Myocyte (in vitro differentiated cells): ENCODE measurements at places on chromosomes 7 and 10. TPM values are rescaled to one million over a fixed set of nuclear protein-coding genes. Genes with fewer than 3 reads are reported as not detected.

GRCh38 chr10:18577823-18578685 lies 73.3 kb downstream of the NSUN6 start:
- DNase-seq: no peak

- DNase-seq: no peak
Observed at GRCh38 chr10:124221356-124222317, 128.2 kb upstream of the CHST15 start.

DNA sequence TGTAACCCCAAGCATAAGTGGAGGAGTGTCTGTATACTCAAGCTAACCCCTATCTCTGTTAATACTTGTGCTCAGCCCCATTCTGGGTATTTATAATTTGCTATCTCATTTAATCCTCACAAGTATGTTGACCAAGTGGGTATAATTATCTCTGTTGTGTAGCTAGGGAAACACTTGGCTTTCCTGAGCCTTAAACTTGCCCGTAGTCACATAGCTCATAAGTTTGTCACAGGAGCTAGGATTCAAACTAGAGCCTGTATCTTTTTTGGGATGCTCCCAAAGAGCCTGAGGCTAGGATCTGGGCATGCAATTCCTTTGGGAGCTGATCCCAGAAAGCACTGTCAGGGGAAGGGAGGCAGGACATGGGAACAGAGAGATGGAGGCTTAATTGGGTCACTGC lies 377.4 kb downstream of the GALNT17 start:
- peak; percentile 65 for DNase-seq

- DNase-seq: peak; percentile 22
Observed at GRCh38 chr7:121279060-121279620, 49.7 kb upstream of the WNT16 start.

Gene DKK1
- 4.9 and 13.5 TPM in 2 replicates for total RNA-seq

- DNase-seq: no peak
Observed at GRCh38 chr10:131764929-131765328, 135.9 kb upstream of the PPP2R2D start.

- peak; percentile 68 for DNase-seq
Observed at GRCh38 chr10:69360485-69361302, 56.0 kb downstream of the TACR2 start.

- peak; percentile 57 for DNase-seq
Observed at GRCh38 chr7:40805361-40805760, 670.6 kb downstream of the SUGCT start.

GRCh38 chr7:105808703-105809590 lies 67.5 kb downstream of the ATXN7L1 start:
- DNase-seq: no peak

Gene ITGB1
- total RNA-seq: 954 and 1,245 TPM in 2 replicates

DNA sequence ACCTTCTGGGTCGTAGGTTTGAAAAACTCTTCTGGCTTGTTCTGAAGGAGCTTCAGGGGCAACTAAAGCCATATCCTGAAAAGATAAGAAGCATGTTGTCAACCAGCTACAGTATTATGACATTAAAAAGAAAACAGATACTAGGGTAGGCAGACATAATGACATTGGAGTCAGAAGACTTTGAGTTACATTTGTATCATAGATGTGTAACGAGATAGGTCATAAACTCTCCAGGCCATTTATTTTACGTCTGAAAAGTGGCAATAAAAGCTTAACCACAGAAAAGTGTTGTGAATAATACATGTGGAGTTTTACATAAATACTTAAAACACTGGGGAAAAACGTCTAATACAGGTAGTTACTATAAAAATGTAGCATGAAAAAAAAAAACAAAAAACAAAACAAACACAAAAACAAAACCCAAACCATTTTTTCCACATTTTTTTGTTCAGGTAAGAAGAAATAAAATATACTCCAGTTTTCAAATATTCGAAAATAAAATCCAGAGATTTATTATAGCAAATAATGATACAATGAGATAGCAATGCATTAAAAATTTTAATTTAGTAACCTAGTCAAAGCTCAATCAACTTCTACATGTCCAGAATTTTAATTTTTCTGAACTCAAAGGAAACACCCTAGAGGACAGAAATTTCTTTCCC lies 64.1 kb downstream of the MINDY3 start:
- no peak for DNase-seq

GRCh38 chr10:133258818-133259601 lies 17.7 kb downstream of the ADAM8 start:
- DNase-seq: peak; percentile 99

Gene PILRA
- total RNA-seq: 0.51 TPM in 1 of 2 replicates, not detected in the other

DNA sequence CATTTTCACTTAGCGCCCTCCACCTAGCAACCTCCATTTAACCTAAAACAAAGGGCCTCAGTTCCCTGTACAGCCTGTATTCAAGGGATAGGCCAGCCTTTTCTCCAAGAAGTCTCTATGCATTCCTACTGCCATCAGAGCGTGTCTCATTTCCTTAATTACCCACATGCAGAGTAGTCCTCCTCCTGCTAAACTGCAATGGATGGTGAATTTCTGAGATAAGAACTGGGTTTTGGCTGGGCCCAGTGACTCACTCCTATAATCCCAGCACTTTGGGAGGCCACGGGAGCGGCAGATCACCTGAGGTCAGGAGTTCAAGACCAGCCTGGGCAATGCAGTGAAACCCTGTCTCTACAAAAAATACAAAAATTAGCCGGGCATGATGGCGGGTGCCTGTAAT lies 71.1 kb upstream of the GPR158 start:
- DNase-seq: no peak

DNA sequence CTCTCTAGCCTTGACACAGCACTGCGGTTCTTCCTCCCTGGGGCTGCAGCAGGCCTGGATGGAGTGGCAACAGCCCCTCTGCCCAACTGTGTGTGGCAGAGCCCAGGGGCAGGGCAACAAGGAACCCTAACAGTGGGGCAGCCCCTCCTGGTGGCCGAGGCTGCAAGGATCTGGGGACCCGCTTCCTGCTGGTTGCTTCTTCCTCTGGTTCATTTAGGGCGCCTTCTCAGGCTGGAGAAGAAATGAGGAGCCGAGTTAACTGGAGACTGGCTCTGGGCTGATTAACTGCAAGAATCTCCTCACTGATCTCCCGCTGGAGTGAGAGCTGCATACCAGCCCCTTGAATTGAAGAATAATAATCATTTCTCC lies 80.1 kb upstream of the EMX2 start:
- DNase-seq: no peak

DNA sequence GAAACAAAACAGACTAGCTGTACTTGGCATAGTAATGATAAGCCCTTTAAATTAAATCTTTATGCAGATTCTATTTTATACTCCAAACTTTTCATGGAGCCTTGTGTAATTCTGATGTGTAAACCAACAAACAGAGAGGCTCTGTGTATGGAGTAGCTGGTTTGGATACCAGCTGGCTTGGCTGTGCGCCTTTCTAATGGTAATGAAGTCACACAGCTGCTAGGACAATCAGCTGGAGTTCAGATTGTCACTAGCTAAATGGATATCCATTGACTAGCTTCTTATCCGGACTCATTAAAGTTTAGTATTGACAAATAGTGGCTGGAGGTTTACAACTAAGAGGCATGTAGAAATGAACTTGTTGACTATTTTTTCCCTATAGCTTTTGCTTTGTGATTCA lies 398.4 kb downstream of the DGKB start:
- DNase-seq: peak; percentile 57

DNA sequence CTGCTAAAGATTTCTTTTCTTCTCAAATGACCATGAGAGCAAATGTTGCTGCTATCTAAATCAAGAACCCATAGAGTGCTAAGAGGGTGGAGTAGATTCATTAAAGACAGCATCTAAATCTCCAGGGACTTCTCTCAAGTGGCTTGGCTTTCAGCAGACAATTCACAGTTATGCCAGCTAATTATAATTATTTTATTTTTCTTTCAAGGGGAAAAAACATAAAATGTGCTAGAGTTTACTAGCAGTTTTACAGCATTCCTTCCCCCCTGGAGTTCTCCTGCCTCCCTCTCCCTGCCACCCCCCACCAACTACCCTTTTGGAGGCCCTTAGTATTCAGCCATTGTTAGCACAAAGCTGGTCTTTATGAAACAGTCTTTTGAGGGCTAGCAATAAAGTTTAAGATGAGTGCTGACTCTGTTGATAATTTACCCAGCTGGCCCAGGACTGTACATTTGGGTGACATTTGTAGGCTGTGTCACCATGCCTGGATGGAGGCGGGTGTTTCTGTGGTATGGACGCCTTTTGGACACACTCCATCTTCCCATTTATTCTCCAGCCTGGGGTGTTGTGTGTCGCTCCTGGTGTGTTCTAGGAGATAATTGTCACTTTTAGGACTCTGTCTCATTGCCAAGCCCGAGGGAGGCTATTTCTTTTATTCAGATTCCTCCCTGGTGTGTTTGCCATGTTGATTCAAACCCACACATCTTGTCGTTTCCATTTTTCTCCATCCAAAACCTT lies 160.2 kb downstream of the CREB5 start:
- DNase-seq: no peak

GRCh38 chr7:24576171-24577025 lies 3.1 kb downstream of the PALS2 start:
- peak; percentile 58 for DNase-seq

GRCh38 chr10:103481974-103482531 lies 3.0 kb upstream of the CALHM3 start:
- peak; percentile 67 for DNase-seq

Gene TFEC
- total RNA-seq: 0.26 TPM in 1 of 2 replicates, not detected in the other

GRCh38 chr7:486216-486743 lies 33.4 kb downstream of the PDGFA start:
- no peak for DNase-seq

GRCh38 chr10:106567629-106568028 lies 596.9 kb downstream of the SORCS1 start:
- no peak for DNase-seq

Gene CRTAC1
- total RNA-seq: not detected in 2 replicates

GRCh38 chr10:36450380-36450779 lies 675.0 kb upstream of the ANKRD30A start:
- peak; percentile 47 for DNase-seq

DNA sequence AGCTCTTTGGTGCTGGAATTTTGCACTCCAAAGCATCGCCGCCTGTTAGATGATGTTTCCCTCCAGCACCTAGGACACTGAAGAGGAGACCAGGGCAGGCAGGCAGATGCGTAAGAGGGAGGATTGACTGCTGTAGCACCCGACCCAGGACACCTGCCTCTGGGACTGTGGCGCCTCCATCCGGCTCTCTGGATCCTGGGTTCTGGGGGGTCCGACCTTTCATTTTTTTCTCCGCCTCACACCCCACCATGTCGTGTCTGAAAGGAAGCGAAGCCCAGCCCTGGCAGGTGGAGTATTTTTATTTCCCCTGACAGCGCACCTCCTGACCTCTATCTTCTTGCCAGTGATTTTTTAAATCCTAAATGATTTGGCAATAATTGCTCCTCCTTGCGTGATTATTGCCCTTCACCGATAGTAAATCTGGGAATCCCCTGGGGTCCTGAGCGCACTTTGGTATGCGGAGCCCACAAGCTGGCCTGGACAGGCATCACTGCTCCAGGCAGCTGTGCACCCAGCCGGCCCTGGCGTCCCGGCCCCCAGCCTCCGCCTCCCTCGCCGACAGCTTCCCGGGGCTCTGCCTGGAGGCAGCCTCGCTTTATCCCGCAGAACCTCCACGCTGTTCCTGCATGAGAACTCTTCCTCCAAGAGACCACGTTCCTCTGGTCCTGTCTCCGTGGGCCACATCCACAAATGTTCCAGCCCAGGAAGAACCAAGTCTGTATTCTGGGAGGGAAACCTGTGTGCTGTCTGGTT lies 48.4 kb downstream of the LHPP start:
- DNase-seq: no peak

DNA sequence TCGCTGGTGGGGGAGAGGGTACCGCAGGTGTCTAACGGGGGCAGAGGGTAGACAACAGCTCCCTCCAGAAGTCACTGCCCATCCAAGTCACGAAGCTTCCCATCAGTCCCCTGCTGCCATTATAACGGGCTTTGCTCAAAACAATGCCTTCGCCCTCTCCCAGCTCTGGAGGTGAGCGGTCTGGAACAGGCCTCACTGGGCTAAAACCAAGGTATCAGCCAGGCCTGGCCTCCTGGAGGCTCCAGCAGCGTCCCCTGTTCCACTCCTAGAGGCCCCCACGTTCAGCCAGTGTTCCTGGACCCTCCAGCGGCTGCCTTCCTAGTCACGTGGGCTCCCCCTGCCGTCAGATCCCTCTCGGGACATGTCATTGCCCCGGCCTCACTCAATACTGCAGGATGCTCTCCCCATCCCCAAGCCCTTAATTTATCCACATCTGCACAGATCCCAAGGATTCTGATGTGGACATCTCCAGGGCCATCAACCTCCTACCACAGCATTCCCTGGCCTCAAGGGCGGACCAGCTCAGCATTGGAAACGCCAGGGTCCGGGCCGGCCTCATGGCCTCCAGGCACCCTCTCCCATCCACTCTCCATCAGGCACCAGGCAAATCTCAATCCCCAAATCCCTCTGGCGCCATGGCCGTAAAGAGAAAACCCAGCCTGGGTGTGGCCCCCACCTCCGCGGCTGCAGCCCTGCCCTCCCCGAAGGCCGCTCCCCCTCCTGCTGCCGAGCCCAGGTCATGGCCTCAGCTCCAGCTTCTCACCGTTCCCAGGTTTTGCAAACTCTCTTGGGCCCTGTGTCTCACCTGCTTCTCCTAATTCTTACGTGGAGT lies 104.1 kb upstream of the FAM20C start:
- no peak for DNase-seq

Gene LGI1
- total RNA-seq: not detected in 2 replicates

Gene CARD11
- total RNA-seq: not detected in 2 replicates

Gene GIMAP1
- not detected in 2 replicates for total RNA-seq

- DNase-seq: no peak
Observed at GRCh38 chr7:55214707-55215106, 150.4 kb upstream of the LANCL2 start.

- no peak for DNase-seq
Observed at GRCh38 chr7:23765943-23766342, 55.9 kb downstream of the STK31 start.

- DNase-seq: no peak
Observed at GRCh38 chr7:139908792-139909191, 79.7 kb downstream of the TBXAS1 start.

Gene GJD4
- 10.6 and 13.9 TPM in 2 replicates for total RNA-seq

DNA sequence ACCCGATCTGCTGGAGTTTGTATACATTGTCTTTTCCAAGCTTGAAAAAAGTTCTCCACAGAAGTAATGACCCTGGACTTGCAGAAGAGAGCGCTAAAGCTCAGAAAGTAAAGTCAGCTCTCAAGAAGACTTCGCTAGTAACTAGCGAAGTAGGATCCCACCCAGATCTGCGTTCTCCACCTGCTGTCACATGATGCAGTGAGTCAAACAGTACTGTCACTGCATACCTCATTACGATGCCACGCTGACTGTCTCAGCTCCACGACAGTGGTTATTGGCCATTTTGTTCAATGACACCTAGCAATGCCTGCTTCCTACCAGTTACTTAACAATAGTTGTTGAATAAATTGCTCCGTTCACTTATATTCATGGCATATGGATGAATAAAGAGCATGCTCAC lies 29.7 kb upstream of the SEC61G start:
- peak; percentile 90 for DNase-seq

Gene GIMAP6
- not detected in 2 replicates for total RNA-seq
